Lung (tissue), 17 donors: ENCODE measurements at places on chromosomes 5 and 9.

- no peak for DNase-seq
Observed at GRCh38 chr9:114395768-114396167, 8.0 kb upstream of the AKNA start.

DNA sequence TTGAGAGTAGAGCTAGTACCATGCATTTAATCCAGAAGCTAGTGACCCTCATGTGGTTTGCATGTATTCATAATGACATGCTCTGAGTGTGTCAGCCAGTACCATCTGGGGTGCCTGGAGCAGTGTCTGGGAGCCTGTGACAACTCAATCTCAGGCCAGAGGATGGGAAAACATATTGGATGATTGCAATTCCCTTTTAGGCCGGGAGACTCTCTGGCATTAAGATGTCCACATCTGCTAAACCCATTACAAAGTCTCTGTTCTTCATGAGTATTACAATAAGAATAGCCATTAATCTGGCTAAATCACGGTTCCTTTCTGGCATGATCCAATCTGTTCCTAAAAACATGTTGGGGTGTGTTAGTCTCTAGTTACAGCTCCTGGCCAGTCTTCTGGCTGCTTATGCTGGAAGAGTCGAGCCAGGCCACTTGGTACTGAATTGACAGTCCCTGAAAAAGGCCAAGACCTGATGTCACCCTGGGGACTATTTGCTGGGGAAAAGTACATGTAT is 475.7 kb downstream of the ENC1 start:
- no peak for DNase-seq

GRCh38 chr5:86463339-86463738 is 154.4 kb upstream of the COX7C start:
- DNase-seq, result no peak

GRCh38 chr5:90983148-90983547 is 400.0 kb downstream of the ARRDC3 start:
- no peak for DNase-seq

DNA sequence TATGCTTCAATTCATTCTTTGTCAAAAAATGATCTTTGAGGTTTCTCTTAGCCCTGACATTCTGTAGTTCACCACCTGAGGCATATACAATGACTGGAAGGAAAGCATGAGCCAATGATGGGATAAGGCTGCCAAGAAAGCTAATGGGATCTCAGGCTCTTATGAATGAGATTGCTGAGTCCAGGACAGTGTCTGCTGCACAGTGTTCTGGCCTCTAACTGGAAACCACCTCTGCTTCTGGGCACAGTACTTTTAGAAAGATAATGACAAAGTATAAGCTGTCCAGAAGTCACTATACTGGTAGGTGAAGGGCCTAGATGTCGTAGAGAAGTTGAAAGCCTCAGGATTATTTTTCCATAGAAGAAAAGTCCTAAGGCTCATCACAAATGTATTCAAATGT is 69.1 kb upstream of the PAPPA start:
- no peak for DNase-seq

GRCh38 chr9:136115206-136115605 is 3.5 kb downstream of the TMEM250 start:
- DNase-seq, result no peak

DNA sequence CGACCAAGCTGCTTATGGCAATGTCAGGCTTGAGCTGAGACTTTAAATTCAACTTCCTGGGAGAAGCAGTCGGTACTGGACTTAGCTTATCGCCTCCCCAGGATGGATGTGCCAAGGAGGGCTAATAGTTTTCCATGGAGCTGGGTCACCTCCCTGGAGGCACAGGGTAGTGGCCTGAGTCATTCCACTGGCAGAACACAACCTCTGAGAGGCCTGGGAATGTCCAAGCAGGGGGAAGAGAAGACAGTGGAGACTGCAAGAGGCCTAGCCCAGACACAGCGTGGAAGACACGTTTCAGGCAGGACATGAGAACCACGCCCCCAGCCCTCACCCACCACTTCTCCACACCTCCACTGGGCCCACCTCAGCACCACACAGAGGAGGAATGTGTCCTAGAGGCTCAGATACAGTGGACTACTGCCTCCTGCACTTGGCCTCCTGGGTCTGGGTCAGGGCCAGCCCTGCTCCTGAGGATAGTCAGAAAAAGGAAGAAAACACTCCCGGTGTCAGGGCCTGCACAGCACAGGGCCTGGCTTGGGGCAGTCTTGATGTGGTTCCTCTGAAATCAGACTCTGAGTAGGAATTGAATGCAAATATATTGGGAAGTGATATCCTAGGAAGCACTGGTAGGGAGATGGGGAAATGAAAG is 171.8 kb downstream of the FSTL4 start:
- DNase-seq, result no peak

GRCh38 chr5:128335339-128335738 is 202.7 kb downstream of the FBN2 start:
- DNase-seq, result no peak

- no peak for DNase-seq
Observed at GRCh38 chr9:133226219-133227171, 17.4 kb upstream of the OBP2B start.

GRCh38 chr9:85158512-85158911 is 489.0 kb downstream of the NTRK2 start:
- no peak for DNase-seq

GRCh38 chr9:109969011-109969410 is 189.0 kb downstream of the PALM2AKAP2 start:
- peak; percentile 67 for DNase-seq
